ENCODE measurements at places on chromosomes 2 and 18.

DNA sequence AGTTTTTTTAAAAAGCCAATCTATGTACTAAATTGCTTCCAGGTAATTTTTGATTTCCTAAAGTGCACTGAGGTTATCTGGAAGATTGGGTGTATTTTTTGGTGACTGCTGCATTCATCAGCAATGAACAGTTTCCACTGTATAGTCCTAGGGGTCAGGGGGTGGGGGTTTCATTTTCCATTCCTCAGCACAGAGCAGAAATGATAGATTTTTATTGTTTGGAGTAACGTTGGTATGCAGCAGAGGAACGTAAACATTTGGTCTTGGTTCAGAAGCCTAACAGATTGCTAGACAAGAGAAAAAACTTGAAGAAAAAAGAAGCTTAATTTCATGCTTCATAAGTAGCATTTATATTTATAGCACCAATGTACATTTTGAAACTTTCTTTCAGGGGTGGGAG, 54.9 kb downstream of the ZCCHC2 start:
- no peak for DNase-seq

DNA sequence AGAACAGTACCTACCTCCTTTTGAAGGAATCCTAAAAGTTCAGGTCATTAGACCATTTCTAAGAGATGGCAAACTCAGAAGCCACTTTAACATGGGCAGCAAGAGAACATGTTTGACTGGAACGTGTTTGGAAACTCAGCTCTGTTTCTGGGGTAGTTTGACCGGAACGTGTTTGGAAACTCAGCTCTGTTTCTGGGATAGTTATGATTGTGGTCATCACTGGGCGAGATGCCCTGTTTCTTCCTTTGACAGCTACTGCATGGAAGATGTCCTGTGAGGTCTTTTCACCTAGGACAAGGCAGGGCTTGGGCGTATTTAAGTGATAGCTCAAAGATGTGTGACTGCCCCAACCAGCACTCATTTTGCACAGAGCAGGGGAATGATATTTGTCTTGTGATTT, 19.9 kb upstream of the SERPINB13 start:
- no peak for DNase-seq

GRCh38 chr2:66364495-66365333, 70.2 kb upstream of the MEIS1 start:
- DNase-seq, result no peak

DNA sequence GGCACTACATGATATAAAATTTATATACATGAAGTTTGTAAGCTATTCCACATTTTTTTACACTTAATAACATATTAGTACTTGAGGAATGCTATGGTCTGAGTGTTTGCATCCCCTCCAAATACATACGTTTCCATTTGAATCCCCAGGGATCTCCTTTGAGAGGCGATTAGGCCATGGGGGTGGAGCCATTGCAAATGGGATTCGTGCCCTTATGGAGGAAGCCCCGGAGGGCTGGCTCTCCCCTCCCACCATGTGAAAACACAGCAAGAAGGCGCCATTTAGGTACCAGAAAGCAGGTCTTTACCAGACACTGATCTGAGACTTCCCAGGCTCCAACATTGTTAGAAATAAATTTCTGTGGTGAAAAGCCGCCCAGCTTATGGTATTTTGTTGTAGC, 20.8 kb upstream of the MBP start:
- DNase-seq, result no peak

- DNase-seq, result no peak
Observed at GRCh38 chr2:16284941-16285625, 344.7 kb downstream of the MYCN start.

- DNase-seq, result no peak
Observed at GRCh38 chr2:234480337-234480736, 16.5 kb downstream of the ARL4C start.

DNA sequence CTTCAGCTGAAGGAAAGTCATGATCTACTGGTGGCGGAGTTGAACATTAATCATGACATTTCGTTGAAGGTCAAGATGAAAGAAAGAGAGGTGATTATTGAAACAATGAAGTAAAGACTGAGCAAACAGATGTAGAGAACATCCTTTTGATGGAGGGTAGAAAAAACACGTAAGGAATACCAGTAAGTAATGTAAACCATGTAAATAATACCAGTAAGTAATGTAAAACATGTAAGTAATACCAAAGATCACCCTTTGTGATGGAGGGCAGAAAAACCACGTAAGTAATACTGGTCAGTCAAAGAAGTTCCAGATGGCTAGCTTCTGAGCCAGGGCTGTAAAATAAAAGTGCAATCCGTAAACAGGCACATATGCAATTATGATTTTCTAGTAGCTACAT, 1387.7 kb downstream of the SUCLG1 start:
- DNase-seq, result no peak

- DNase-seq, result no peak
Observed at GRCh38 chr2:205768341-205768740, 86.0 kb downstream of the NRP2 start.

DNA sequence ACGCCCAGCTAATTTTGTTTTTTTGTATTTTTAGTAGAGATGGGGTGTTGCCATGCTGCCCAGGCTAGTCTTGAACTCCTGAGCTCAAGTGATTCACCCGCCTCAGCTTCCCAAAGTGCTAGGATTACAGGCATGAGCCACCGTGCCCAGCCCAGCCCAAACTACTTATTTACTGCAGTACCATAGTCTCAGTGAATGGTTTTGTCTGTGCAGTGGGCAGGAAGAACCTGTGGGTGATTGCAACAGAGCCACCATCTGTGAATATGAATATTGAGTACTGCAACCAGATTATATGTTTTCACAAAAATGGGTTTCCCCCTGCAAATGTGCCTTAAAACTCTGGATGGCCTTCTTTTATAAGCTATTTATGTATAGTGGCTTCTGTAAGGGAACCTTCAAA, 9.1 kb downstream of the MPPE1 start:
- no peak for DNase-seq

DNA sequence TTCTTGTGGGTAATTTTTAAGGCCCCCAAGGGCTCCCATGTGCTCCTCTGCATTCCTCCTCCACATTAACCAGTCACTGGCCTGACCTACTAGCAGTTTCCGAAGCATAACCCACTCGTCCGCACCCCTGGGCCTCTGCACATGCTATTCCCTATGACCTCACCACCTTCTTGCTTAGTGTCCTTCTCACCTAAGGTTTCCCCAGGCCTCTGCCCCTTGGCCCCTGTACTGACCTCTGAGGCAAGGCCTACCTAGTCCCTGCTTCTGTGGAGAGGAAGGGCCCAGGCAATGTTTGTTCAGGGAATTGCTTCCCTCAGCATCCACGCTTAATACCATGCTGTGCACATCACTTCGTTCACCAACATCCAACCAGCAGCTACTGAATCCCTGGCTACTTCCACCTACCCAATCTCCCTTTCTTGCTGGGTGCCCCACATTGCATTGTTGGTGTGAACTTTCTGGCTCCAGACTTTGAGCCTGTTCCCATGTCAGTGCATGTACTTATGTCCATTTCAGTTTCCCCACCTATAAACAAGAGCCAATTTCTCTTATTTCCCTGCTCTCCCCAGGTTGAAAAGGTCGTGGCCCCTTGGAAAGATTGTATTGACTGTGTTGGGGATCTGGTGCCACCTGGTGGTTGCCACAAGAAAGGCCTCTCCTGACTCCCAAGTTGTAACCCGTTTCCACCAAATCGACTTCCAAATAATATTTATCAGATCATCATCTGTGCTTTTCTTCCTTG, 19.2 kb upstream of the TMEM177 start:
- no peak for DNase-seq

- DNase-seq, result no peak
Observed at GRCh38 chr2:106584304-106584954, 97.3 kb downstream of the CD8B2 start.

- DNase-seq, result no peak
Observed at GRCh38 chr2:46812361-46813019, 103.1 kb downstream of the MCFD2 start.

GRCh38 chr2:10794876-10795275, 17.7 kb downstream of the PDIA6 start:
- DNase-seq, result no peak

DNA sequence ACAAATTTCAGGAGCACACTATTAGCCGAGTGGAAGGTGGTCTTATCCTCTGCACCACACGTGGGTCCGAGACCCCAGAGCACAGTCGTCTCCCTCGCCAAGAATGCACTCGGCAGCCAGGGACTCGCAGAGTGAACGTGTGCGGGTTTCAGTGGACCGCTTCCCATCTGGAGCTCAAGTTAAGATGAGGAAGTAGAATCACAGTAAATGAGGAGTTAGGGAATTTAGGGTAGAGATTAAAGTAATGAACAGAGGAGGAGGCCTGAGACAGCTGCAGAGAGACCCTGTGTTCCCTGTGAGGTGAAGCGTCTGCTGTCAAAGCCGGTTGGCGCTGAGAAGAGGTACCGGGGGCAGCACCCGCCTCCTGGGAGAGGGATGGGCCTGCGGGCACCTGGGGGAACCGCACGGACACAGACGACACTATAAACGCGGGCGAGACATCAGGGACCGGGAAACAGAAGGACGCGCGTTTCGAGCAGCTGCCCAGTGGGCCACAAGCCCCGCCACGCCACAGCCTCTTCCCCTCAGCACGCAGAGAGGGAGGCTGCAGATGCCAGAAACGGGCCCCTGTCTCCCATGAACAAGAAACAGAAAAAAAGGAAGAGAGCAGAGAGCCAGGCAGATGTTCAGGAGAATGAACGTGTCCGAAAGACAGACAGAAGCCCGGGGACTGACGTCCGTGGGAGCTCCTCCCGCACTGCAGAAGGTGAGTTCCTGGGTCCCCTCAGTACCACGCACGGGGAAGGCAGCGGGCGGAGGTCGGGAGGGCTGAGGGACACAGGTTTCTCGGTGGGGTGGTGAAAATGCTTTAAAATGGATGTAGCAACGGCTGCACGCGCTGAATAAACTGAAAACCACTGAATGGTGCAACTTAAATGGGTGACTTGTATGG, 5.4 kb upstream of the KCNG2 start:
- DNase-seq, result no peak

- DNase-seq, result no peak
Observed at GRCh38 chr2:236085647-236086046, 82.5 kb downstream of the GBX2 start.

DNA sequence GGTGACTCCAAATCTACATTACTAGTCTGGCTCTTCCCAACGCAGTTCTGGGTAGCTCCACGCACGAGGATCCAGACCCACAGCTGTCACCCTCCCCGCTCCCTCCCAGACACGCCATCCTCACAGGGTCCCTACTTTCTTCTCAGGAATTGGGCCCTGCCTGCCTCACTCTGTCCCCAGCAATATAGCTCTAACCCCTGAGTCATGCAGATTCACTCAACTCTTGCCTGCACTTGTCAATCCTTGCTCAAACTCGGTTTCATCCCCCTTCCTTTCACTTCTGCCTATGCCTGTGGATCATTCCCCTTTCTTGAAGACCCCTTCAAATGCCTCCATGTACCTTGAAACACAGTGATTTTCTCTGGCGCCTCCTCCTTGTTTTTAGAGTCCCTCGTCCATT, 5.0 kb downstream of the ST8SIA5 start:
- no peak for DNase-seq

- no peak for DNase-seq
Observed at GRCh38 chr2:170227951-170228350, 50.0 kb downstream of the MYO3B start.

- DNase-seq, result no peak
Observed at GRCh38 chr2:20103530-20103929, 52.1 kb upstream of the LAPTM4A start.

- DNase-seq, result no peak
Observed at GRCh38 chr2:182694189-182694588, 21.9 kb upstream of the DNAJC10 start.

- DNase-seq, result no peak
Observed at GRCh38 chr18:66895631-66896030, 291.7 kb upstream of the CDH19 start.

DNA sequence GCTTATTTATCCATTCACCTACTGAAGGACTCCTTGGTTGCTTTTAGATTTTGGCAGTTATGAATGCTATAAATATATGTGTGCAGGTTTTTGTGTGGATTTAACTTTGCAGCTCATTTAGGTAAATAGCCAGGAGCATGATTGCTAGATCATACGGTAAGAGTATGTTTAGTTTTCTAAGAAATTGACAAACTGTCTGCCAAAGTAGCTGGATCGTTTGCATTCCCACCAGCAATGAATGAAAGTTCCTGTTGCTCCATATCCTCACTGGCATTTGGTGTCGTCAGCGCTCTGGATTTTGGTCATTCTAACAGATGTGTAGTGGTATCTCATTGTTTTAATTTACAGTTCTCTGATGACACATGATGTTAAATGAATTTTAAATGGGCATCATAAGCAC, 8.7 kb upstream of the DIPK1C start:
- no peak for DNase-seq

DNA sequence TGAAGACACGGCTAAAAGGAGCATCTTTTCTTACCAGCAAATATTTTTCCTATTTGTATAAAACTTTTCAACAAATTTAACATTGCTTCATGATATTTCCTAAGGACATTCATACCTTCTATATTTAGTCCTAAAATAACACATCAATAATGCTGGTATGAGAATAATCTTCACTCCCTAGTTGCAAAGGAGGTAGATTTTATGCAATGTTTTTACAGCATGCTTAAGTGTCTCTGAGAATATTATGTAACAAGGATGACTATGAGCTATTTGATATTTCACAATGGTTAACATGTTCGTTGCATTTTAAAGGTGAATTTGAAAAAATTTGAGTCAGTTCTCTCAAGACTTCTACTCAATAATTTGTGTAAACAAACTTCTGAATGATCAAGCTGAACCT, 506.7 kb downstream of the NUP35 start:
- no peak for DNase-seq

GRCh38 chr18:27062802-27063201, 122.3 kb downstream of the CHST9 start:
- no peak for DNase-seq

GRCh38 chr2:147910990-147911473, 66.2 kb downstream of the ACVR2A start:
- peak; percentile 24 for DNase-seq

DNA sequence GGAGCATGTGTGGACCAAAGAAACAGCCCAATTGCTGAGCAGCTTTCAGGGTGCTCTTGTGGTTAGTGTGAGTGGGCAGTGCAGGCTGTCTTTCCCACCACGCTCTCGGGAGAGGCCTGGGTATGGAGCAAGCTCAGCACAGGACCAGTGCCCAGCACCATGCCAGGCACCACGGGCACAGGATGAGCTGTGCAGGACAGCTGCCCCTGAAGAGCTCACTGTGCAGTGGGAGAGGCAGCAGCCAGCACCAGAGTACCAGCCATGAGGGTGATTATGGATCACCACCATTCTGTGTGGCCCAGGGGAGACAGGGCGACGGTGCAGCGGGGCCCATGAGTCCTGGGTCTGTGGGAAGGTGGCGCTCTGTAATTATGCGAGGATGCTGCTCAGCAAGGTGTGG, 29.7 kb upstream of the FAHD2A start:
- no peak for DNase-seq

GRCh38 chr18:70522183-70522680, 233.4 kb downstream of the SOCS6 start:
- no peak for DNase-seq

- no peak for DNase-seq
Observed at GRCh38 chr18:49841236-49842217, 28.2 kb upstream of the ACAA2 start.
